Fibroblast of mammary gland (primary cell): ENCODE measurements at places on chromosomes 4 and X.
A peak's percentile ranks its signal among the peaks of the same experiment; 100 is the strongest.

GRCh38 chr4:86558797-86559196 lies 35.3 kb upstream of the PTPN13 start:
- DNase-seq, result peak; percentile 28

DNA sequence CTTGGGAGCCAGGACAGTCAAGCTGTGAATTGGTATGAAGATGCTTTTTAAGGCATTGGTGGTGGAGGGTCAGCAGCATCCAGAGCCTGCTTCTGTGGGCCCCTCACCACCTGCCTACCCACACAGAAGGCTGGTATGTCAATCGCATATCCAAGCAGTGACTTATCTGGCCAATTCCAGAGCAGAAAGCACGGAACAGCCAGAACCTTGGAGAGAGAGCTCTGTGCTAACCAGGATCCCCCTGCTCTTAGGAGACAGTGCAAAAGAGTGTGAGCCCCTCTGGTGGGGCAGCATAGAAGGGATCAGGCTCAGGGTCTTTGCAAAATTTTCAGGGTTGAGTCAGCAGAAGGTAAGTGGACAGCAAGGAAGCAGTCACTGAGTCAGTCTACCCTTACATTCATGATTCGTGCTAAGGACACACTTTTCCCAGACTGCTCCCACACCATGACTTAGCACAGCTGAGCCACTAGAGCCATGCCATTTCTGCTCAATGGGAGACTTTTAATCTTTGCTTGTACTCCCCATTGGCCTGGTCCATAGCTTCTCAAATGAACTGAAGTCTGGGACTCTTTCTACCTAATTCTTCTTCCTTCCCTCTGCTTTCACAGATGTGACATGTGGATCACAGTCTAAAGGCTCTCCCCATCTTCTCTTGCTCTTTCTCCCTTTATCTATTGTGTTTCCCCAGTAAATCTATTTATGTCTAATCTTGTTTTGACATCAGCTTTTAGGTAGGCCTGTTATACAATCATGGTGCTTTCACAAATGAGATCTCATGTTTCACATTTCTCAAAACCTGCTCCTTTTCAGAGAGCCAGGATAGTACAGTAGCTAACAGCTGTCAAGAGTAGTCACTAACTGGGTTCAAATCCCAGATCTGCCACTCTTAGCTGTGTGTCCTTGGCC lies 20.0 kb downstream of the MORF4L2 start:
- no peak for DNase-seq

DNA sequence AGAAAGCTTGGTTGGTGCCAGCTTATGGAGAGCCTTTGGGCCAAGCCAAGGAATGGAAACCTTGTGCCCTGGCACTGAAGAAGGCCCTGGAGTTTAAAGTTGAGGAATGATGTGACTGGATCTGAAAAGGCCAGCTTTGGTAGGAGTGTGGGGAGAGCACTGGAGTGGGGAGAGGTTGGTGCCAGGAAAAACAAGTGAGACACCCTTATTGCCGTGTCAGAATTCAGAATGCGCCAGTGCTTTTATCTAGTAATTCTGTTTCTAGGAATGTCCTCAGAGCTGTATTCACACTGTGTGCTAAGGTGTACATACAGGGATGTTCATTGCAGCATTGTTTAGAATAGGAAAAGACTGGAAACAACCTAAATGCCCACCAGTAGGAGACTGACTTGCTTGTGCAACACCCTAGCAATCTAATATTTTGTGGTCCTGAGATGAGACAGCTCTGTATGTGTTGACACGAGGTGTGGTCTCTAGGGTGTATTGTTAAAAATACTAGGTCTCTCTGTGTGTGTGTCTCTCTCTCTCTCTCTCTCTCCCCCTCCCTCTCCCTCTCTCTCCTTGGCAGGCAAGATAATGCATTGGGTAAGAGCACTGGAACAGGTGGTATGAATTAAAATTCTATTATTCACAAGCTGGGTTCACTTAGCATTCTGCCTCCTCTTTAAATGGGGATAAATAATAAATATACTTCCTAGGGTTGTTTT lies 107.8 kb downstream of the GATB start:
- peak; percentile 93 for DNase-seq

DNA sequence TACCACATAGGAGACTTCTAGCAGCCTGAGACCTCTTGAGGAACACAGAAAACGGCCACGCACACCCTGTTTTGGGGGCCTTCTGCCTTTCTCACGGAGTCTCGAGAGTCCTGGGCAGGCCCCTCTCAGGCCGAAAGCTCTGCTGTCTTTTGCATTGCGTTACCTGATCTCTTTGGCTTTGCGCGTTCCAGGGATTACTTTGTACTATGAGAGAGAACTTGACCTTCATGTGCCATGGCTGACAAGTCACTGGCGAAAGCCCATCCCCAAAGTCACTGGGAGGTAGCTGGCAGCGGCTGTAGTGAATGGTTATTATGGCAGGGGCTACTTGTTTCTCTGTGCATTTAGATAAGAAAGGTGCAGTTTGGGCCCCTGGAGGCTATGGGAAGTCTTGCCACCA lies 8.0 kb upstream of the NAT8L start:
- no peak for DNase-seq

DNA sequence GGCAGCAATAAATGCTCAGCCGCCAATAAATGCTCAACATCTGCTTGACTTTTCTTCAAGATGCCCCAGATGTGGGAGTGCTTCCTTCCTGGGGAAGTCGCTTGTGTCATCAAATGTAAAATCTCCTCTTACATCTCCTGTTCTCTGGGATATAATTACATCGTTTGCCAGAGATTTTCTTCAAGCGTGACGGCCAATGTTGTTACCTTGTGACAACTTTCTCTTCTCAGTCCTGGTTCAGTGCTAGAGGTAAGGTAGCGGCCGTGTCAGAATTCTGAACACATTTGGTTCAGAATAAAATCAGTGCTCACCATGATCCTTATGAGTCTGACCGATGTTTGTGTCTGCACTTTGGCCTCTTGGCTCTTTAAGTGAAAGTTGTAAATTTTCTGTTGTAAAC lies 102.5 kb downstream of the ASMT start:
- no peak for DNase-seq

DNA sequence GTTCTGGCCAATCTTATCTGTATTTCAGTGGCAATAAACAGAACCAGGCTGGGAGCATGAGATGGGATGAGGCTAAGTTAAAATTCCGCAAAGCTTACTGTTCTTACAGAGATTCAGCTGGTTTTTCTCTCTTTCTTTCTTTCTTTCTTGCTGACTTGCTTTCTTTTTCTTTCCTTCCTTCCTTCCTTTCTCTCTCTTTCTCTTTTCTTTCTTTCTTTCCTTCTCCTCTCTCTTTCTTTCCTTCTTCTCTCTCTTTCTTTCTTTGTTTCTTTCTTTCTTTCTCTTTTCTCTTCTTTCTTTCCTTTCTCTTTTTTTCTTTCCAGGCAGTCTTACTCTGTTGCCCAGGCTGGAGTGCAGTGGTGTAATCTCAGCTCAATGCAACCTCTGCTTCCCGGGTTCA lies 24.4 kb downstream of the SPACA5B start:
- DNase-seq, result no peak

DNA sequence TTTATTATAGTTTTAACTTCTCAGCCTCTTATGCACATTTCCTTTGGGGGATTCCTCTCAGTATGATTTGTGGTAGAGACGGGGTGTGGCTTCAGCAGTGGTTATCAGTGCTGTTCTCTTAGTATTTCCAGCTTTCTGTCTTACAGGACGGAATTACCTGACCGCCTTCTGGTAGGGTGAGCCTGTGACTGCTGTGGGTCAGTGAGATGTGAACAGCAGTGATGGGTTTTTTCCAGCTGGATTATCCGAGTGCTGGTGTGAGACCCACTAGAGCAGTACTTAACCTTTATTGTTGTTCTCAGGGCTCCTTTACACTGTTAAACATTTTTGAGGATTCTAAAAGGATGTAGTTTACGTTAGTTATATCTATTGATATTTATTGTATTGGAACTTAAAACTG lies 135.2 kb downstream of the SLIT2 start:
- no peak for DNase-seq

- no peak for DNase-seq
These were observed 6.4 kb downstream of the CLOCK start for GRCh38 chr4:55540271-55540670.

DNA sequence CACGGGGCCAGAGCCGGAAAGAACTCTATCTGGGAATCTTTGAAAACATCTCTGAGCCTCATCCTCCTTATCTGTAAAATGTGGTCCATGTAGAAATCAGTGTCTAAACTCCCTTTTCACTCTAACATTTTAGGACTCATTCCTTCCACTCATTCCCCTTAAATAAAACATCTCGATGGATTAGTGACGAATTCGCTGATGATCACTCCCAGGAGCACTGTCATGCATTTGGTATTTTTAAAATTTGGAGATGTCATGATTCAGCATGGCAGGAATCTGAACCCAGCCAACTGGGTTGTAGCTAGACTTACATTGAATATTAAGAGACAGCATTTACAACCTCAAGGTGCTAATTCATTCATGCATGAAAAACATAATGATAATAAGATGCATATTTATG lies 88.1 kb downstream of the SPANXN3 start:
- peak; percentile 16 for DNase-seq

- peak; percentile 77 for DNase-seq
These were observed 7.1 kb downstream of the CPZ start for GRCh38 chr4:8599657-8600056.

GRCh38 chr4:95550115-95550987 lies 1.6 kb upstream of the UNC5C start:
- no peak for DNase-seq

DNA sequence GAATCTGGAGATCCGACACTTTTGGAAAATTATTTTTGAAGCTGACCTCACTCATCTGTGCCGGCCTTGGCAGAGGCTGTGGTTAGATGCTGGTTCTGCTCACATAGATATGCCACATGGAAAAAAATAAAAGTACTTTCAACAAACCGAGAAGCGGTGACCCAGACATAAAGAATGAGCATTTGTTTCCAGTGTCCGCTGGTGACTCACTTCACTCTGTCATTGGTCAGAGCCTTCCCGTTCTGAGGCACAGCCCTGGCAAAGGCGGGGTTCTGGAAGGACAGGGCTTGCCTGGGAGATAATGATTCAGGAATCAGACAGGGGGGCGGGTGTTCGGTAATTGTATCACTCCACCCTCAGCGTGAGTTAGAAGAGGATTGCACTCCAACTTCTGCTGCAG lies 172.4 kb upstream of the MXRA5 start:
- DNase-seq, result peak; percentile 98

DNA sequence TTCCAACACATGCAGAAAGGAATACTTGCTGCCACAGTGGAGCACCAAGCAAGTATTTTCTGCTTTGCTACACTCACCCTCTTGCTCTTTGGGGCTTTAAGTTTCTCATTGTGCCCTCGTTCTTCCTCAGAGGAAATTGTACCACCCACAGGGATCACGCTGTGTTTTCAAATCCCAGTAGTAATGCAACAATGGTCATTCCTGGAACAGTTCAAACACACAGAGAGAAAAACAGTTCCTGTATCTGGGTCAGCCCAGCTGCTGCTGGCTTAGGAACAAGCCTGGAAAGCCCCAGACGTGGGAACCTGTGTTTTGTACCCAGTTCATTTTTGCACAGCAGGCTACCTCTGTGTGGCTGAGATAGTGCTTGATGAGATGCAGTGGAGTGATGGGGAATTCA lies 907.8 kb downstream of the STPG2 start:
- no peak for DNase-seq

DNA sequence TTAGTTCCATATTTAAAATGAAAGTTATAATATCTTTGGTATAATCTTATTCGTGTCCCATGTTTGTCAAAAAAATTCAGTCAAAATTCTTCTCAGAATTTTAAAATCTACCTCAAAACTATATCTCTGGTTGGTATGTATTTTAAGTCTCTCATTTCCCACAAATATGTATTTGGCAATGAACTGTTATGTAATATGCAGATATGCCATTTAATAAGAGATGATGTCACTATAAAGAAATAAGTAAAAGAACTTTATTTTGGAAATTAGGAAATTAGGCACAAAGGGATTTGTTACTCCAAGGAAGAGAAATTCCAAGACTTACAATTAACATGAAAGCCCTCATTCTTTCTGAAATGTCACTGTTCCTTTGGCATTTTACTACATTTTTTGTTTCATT lies 15.3 kb downstream of the SNCA start:
- no peak for DNase-seq

DNA sequence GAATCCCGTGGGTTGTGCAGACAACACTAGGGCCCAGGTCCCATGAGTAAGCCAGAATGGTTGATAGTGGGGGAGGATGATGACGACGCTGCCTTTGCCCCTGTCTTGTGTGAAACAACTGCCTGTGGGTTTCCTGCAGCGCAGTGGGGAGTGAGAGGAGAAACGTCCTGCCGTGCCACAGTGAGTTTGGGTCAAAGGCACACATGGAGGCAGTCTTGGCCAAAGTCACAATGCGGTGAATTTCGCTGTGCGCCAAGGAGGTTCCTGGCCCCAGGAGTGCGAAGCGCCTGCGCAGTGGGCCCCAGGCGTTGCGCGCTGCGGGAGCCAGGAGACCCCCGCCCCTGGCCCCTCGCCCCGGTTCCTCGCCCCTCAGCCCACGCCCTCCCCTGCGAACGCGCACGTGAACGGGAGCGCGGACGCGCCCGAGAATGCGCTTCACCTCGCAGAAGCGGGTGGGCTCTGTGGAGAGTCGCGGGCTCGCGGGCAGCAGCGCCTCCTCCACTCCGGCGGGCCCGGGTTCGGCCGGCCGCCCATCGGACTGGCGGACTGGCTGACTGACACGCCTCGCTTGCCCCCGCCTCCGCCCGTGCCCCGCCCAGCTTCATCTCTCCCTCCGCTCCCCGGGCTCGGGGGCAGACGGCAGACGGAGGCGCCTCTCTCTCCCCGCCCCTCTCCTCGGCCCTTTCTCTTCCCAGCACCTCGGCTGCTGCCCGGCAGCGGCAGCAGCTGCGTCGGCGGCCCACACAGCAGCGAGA lies at the start of gene NUDT10:
Gene NUDT10, plus strand, starts transcription at position 635 of the 755 bp plus-strand sequence. CDS start 144 bp downstream, outside the sequence.
- peak; percentile 46 for DNase-seq

DNA sequence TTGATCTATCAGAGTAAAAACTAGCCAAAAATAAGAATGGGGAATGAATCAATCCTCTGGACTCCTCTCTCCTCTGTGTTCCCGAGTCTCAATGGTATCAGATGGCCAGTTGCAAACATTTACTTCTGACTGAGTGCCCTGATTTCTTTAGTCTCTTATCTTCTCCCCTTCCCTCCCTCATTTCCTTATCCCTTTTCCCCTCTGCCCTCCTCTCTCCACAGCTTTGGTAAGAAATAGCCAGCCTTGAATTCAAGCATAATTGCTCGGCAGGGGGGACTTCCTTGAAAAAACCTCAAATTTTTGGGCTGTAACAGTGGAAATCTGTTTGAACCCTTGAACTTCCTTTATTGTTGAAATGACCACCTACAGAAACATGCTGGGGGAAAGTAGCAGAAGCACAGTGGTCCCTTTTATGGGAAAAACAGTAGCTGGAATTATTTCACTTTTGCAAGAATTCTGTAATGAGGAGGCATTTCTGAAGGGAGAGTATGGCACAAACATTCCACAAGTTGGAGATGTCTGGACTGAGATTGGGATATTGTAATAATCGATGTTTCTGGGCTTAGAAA lies 40.3 kb downstream of the NHS start:
- DNase-seq, result no peak

DNA sequence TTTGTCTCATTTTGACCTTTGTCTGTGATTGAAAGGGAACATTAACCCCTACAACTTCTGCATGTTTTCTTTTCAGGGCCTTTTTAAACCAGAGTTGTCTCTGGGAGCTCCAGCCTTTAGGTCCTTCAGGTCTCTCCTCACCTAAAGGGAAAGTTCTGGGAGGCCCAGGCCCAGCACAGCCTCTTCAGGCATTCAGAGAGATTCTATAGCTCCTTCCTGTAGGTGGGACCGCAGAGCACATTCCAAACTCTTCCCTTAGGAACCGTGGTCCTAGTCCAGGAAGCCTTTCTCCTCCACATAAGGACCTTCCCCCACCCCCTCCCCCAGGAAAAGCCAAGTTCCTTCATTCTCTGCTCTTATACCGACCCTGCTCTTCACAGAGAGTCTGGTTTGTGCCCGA lies 14.9 kb downstream of the NKX6-1 start:
- no peak for DNase-seq
